ENCODE measurements at places on chromosomes 1 and 21. TPM values are rescaled to one million over a fixed set of nuclear protein-coding genes. Genes with fewer than 3 reads are reported as not detected.

- H3K27ac ChIP-seq: no peak overlapping the region
- DNase-seq: no peak
- no peaks in the 10 kb centered on the region for H3K36me3 ChIP-seq
Measured at GRCh38 chr1:204729516-204729915, 44.0 kb upstream of the LRRN2 start.

GRCh38 chr1:54326543-54327385 is 79.4 kb downstream of the SSBP3 start:
- H3K36me3 ChIP-seq: no peaks in the 10 kb centered on the region
- peak overlapping the region; percentile 40 for H3K27ac ChIP-seq
- H3K4me3 ChIP-seq: no peak overlapping the region
- DNase-seq: no peak
- H3K4me1 ChIP-seq: peaks cover 38% of the 10 kb centered on the region
- H3K27me3 ChIP-seq: no peaks in the 10 kb centered on the region

GRCh38 chr21:25893191-25893590 is 158.4 kb downstream of the GABPA start:
- DNase-seq: no peak
- no peak overlapping the region for H3K27ac ChIP-seq
- H3K4me3 ChIP-seq: no peak overlapping the region
- H3K36me3 ChIP-seq: peaks cover 9% of the 10 kb centered on the region
- no peaks in the 10 kb centered on the region for H3K27me3 ChIP-seq

Gene TP73
- total RNA-seq: 0.54 TPM

GRCh38 chr1:209769971-209770370 is 14.1 kb downstream of the TRAF3IP3 start:
- no peak for DNase-seq
- H3K36me3 ChIP-seq: no peaks in the 10 kb centered on the region
- H3K27me3 ChIP-seq: no peaks in the 10 kb centered on the region
- H3K4me3 ChIP-seq: peak overlapping the region; percentile 3
- peaks cover 14% of the 10 kb centered on the region for H3K4me1 ChIP-seq

Gene GUCA2A
- not detected for total RNA-seq

- H3K36me3 ChIP-seq: no peaks in the 10 kb centered on the region
- H3K27ac ChIP-seq: no peak overlapping the region
- H3K27me3 ChIP-seq: no peaks in the 10 kb centered on the region
- H3K4me3 ChIP-seq: no peak overlapping the region
- DNase-seq: no peak
- H3K4me1 ChIP-seq: no peaks in the 10 kb centered on the region
Measured at GRCh38 chr1:210711825-210712612, 383.3 kb downstream of the HHAT start.

- H3K36me3 ChIP-seq: no peaks in the 10 kb centered on the region
- no peaks in the 10 kb centered on the region for H3K4me1 ChIP-seq
- no peak overlapping the region for H3K4me3 ChIP-seq
- no peaks in the 10 kb centered on the region for H3K27me3 ChIP-seq
- DNase-seq: peak; percentile 78
Measured at GRCh38 chr1:15187175-15188129, 33.9 kb downstream of the TMEM51 start.

All from kidney (tissue), 22 donors.